ENCODE measurements at places on chromosomes 3 and 15.

- DNase-seq, result no peak
These were observed 127.3 kb downstream of the EEFSEC start for GRCh38 chr3:128280481-128281052.

GRCh38 chr15:99447497-99448371, 118.0 kb upstream of the MEF2A start:
- peak; percentile 7 for DNase-seq

DNA sequence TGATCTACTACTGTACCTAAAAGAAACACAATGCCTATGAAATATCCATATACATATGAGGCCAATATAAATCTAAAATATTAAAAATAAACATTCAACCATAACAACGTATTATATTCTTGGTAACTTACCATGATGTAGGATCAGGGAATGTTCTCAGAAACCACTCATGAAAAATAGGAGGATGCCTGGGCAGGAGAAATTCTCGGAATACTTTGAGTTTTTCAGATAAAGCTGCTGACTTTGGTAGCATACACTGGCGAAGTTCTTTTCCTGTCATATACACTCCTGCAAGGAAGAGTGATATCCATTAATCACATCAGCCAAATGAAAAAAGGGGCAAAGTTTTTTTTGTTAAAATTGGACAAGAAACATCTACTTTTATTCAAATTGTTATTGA, 11.3 kb upstream of the XRN1 start:
- no peak for DNase-seq

DNA sequence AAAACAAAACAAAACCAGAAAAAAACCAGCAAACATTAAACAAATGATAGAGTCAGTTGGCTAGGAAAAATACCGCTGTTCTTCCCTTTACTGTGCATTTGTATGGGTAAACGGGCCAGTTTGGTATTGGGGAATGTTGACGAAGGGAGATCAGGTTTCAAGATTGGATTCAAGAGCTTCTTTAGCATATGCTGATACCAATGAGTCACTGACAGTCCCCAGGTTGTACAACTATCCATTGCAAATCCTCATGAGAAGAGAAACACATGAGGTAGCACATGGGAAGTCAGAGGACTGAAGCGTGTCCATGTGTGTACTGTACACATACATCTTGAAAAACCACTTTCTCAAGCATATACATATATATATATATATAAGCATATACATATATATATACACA, 25.6 kb downstream of the TIGIT start:
- DNase-seq, result no peak

DNA sequence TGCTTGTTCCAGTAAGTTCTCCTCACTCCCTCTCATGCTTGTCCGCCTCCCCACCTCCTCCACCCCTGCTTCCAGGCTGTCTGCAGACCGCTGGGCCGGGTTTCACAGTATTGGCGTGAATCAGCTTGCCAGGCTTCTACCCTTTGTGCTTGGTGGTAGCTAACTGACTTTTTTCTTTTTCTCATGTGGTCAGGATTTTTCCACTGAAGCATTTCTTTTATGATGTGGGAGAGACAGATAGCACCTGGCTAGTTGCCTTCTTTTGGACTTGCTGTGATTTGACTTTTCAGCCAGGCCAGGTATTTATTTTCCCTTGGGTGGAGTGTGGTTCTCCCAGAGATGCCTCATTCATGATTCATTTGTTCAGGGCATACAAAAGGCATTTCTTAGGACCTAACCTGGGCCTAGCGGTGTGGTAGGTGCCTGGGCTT, 60.6 kb downstream of the ST6GAL1 start:
- DNase-seq, result peak; percentile 60

DNA sequence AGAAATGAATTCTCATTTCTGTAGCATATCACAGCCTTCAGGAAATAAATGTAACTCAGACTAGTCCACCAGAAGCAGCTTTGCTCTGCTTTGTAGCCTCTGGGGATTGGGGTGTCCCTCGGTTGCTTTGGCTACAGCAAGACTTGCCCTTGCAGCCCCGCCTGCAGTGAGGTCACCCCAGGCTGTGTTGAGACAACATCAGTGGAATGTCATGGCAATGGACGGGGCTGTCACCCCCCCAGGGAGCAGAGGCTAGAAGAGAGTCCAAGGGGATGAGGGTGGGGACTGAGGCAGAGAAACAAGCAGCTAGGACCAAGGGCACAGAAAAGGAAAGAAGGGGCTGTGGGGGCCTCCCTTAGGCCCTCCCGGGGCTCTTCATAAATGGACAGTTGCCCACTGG, 854 bp downstream of the CLEC3B start:
- DNase-seq, result no peak

DNA sequence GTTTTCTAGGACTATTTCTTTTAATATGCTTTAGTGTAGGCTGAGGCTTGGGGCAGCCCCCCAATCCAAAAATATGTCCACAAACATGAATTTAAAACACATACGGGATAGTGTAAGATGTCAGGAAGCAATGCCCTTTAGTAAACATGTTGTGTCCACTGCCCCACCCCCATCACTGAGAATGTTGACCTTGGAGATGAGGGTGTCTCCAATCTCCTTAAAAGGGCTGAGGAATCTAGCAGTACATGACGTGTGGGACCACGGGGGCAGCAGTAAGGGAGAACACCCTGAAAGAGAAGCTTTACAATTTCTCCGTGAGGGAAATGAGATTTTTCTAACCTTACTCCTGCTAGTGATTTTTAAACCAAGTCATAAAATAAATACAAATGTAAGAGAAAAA, 84.7 kb downstream of the SQOR start:
- peak; percentile 54 for DNase-seq

Data from testis (tissue), 5 donors.